ENCODE measurements at places on chromosomes 7 and 10.

DNA sequence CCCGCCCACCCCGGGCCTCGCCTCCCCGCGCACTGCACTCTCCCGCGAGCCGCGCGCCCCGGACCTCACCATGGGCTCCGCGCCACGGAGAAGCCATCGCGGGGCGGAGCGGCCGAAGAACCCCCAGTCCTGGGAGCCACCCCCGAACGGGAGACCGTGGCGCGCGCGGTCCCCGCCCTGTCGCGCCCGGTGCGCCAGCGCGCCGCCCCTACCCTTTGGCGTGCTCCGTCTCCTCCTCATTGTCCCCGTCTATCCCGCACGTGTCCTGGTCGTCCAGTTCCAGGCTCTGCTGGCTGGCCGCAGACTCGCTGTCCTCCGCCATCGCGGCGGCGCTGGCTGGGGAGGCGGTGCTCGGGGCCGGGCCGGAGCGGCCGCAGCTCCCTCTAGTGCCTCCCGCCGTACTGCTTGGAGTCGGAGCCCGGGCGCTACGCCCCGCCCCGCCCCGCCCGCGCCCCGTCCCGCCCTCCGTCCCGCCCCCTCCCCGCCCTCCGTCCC is at the start of gene NMT2:
TSS of gene NMT2 (minus strand) at position 403 of the 495 bp plus-strand sequence. CDS start at position 322, 81 bp downstream.
- no peak for DNase-seq

GRCh38 chr7:141154131-141154732 is 80.4 kb downstream of the TMEM178B start:
- no peak for DNase-seq

DNA sequence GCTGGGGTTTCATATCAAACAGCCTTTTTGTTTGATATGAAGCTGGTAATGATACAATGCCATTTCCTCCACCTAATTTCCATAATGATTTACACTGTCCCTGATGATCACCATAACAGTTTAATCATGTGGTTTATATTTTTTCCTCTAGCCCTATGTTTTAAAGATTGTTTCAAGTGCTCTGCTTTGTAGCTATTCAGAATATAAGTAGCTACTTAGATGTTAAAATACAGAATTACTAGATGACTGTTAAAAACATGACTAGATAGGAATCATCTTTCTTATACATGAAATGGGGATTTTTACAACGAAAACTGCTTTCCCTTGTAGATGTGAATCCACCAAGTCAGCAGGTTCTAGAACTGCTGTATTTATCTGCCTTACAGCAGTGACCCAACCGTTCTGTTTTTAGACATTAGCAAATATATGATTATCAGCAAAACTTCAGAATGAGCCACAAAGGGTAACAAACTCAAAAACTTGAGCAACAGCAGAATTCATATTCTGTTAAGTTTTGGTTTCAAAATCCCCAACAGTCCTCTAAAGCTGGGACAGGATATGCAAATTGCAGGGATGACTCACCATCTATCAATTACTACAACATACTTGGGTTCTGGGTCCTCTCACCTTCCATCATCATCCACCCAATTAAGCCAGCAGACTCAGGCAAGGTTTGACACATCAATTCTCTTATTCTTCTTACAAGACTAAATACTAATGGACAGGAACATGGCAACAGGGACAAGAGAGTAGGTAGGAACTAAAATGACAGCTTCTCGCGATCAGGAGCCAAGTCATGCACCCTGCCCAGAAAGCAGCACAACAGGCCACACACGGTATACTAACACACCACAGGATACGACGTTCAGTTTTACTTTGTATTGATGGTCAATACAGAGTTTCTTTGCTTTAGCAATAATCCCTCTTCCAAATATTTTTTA is 83.9 kb downstream of the PIP4K2A start:
- peak; percentile 73 for DNase-seq

GRCh38 chr10:53528974-53529373 is 756.4 kb upstream of the MBL2 start:
- no peak for DNase-seq

DNA sequence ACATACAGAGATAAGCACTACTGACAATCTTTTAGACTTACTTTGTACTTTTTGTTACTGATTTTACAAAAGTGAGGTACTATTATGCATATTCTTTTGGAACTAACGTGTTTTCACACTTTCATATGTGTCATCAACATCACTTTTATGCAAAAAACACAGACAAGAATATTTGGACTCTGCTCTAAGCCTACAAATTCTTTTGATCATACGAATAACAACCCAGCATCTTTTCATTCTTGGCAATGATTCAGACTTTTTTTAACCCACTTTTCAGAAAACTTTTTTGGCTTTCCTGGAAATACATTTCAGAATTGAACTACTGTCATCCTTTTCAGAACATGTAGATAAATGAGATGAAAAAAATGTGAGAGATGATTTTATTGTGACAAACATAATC is 30.2 kb downstream of the USP6NL start:
- DNase-seq = no peak

DNA sequence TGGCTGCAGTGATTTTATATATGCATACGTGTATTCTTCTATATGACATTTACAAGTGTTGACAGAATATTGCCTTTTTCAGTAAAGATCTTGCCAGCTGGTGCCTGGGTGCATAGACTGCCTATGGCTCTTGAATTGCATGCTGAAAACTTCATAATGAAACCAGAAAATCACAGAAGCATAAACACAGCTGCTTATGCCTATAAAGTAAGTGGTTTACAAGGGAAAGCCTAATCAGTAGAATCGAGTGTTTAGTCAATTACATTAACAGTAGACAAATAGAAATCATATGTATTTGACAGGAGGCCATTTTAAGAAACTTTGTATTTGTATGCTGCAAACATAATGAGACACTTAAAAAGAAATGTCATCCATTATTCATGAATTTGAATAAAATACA is 82.5 kb downstream of the TMEM168 start:
- no peak for DNase-seq

DNA sequence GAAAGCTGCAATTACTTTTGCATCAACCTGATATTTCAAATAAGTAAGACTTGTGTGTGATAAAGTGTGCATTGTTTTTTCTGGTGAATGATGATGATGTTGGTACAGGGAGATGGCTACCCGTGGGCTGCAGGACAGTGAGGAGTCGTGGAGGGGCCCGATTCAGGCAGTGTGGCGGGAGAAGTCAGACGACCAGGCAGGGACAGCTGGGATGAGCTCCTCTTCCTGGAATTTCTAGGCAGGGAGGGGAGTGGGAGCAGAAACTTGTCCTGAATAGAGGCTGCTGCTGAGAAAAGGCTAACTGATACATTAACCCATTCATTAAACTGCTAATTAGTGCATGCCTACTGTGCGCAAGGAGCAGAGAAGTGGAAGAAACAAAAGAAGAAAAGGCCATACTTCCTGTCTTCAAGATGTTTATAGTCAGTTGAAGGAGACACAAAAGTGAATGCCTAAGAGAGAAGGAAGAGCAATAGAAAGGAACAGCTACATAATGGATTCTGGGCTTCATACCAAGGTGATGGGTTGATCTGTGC is 9.3 kb upstream of the GATAD1 start:
- no peak for DNase-seq

DNA sequence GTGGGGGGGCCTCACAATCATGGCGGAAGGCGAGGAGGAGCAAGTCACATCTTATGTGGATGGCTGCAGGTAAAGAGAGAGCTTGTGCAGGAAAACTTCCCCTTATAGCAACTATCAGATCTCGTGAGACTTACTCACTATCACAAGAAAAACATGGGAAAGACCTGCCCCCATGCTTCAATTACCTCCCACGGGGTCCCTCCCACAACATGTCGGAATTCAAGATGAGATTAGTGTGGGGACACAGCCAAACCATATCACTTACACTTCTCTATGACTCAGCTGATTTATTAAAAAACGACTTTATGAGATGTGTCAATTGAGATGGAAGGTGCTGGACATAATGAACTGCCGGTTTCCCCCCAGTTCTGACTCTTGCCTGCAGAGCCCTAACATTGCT is 23.8 kb upstream of the CHN2 start:
- DNase-seq = no peak

DNA sequence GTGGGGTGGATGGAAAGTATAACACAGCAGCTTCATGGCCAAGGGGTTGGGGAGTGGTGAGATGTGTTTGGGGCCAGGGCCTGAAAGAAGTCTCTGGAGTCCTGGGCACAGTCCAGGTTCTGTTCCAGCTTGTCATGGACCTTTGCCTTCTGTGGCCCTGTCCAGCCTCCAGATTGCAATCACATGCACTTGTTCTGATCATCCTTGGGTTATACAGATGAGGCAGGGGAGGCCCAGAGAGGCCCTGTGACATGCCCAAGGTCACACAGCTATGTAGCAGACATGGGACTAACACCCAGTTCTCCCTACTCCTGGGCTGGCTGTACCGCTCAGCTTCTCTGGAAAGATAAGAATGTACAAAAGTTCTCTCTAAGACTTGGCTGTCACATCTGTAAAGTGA is 11.7 kb downstream of the VWA2 start:
- no peak for DNase-seq

GRCh38 chr7:20350518-20350951 is 19.8 kb downstream of the ITGB8 start:
- DNase-seq = no peak

DNA sequence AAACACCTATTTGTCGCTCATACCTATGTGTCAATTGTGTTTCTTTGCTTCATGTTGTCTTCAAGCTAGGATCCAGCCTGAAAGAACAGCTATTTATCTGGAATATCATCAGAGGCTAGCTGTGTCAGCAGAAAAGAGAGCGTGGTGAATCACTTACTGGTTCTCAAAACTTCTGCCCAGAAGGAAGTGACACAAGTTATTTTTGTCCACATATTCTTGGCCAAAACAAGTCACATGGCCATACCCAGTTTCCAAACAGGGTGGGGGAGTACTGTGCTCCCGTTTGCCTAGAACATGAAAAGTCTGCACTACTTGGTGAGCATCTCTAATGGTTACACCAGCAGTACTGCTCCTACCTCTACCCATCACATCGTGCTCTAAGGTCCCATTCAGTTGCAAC is 160.9 kb upstream of the CSTF2T start:
- DNase-seq = no peak

DNA sequence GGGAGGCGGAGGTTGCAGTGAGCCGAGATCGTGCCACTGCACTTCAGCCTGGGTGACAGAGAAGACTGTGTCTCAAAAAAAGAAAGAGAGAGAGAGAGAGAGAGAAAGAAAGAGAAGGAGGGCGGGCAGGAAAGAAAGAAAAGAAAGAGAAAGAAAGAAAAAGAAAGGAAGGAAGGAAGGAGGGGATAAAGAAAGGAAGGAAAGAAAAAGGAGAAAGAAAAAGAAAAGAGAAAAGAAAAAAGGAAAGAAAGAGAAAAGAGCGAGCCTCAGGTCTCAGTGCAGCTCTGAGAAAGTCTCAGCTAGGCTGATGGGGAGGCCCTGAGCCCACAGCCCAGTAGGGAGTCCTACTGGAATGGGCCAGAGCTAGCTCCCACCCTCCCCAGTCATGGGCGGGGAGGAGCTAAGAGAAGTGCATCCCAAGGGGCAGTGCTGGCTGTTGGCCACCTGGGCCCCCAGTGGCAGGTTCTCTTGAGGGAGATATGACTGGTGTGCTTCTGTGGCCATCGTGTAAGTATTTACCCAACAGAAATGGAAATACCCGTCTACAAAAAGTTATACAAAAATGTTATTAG is 69.3 kb downstream of the ABRAXAS2 start:
- DNase-seq = no peak

DNA sequence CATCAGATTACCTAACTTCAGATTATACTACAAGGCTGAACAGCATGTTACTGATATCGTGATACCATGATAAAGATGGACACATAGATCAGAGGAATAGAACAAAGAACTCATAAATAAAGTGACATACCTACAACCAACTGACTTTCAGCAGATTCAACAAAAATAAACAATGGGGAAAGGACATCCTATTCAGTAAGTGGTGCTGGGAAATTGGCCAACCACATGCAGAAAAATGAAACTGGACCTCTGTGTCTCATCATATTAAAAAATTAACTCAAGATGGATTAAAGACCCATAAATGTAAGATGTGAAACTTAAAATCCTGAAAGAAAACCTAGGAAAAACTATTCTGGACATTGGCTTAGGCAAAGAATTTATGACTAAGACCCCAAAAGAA is 158.6 kb downstream of the ZEB1 start:
- no peak for DNase-seq

- no peak for DNase-seq
Observed at GRCh38 chr10:128630787-128631252, 504.6 kb upstream of the MKI67 start.

DNA sequence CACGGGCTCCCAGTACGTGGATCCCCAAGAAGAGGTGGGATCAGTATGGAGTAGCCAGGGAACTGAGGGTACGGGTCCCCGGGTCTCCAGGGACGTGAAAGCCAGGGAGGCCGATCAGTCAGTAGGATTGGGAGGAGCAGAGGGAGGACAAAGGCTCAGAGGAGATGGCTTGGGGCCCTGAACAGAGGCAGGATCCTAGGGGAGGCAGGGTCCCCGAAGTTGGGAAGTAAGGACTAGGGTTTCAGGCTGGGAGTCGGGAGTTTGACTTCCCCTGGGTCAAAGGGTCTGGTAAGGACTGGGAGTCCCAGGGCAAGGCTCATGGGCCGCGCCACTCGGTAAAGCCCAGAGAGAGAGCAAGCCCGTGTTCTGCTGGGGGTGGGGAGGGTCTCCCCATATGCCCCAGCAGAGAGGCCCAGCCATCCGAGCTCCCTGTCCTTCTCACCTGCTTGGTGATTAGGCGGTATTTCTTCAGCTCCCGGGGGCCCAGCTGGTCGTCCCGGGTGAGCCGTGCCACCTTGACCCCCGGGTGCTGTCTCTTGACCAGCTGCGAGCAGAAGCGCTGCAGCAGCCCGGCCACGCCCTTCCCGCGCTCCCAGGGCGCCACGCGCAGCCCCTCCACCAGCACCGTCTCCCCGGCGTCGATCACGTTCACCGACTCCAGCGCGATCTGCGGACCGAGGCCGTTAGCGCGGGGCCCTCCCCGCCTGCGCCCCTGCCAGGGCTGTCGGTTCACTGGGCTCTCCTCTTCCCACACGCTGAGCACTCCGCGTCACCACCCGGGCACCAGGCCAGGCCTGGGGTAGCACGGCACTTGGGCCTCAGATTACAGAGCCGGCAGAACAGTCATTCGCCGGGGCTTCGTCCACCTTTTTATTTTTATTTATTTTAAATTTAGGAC is 7.0 kb downstream of the NAT16 start:
- peak; percentile 73 for DNase-seq

- DNase-seq = no peak
Observed at GRCh38 chr10:45008524-45009161, 7.9 kb downstream of the ZNF22 start.

GRCh38 chr7:74203956-74204618 is 5.7 kb upstream of the LAT2 start:
- DNase-seq = no peak

GRCh38 chr10:29784175-29784773 is 149.5 kb upstream of the SVIL start:
- no peak for DNase-seq

DNA sequence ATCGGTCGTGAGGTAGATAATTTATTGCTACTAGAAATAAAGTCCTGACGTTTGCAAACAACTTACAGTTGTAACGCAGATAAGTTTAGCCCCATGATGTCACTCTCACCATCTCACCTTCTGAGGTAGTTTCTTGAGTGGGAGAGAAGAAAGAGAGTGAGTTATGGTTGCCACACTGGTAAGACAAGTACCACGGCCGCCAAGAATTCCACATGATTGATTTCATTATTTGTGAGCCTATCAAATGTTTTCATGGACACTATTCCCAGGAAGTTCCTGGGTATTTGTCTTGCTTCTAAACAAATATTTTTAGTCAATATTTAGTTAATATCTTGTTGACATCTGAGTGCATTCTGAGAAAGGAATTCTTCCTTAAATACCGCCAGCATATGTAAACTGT is 339.4 kb upstream of the KIAA1217 start:
- DNase-seq = no peak

Data from activated effector memory CD4-positive, alpha-beta T cell treated with anti-CD3 and anti-CD28 coated beads, Interleukin-2, amount 50 U/mL, for 16 hours (primary cell).